D341Med (cell line): ENCODE measurements at places on chromosomes 4 and X.

DNA sequence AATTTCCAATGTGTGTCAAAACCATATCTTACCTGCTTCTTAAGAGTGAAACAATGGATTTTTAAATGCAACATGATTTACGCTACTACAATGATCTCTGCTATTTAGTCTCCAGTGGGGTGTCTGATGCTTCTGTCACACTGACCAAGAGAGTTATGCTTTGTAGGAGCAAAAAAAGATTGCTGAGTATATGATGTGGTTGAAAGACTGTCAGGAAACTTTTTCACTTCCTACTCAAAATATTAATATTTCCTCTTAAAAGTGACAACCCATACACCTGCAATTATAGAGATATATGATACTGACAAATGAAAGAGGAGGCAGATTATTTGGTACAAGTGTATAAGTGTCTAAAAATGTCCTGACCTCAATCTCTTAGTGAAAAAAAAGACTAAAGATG is 105.2 kb upstream of the BMP3 start:
- no peak for DNase-seq

- no peak for DNase-seq
Observed at GRCh38 chr4:86991994-86992393, 57.2 kb downstream of the AFF1 start.

- DNase-seq, result no peak
Observed at GRCh38 chr4:173511787-173512361, 18.2 kb downstream of the HAND2 start.

DNA sequence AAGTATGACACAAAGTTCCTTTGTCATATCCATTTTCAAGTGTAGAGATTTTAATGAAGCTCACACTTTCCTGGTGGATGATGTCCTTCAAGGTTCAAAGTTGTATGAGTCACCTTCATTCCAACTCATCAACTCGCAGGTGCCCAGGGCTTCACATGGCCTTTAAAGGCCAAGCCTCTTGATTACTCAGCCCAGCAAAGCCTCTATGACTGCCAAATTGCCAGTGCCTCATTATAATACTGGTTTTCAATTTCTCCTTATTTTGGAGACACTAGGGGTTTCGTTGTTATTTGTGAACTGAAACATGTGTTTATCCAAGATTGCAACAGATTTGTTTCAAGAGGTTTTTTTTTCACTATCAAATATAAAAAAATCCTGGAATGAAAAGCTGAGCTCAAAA is 45.9 kb upstream of the PPP3CA start:
- DNase-seq, result no peak

GRCh38 chr4:72366601-72367000 is 202.4 kb downstream of the ADAMTS3 start:
- DNase-seq, result no peak

- no peak for DNase-seq
Observed at GRCh38 chr4:149884046-149884445, 68.4 kb upstream of the IQCM start.

- no peak for DNase-seq
Observed at GRCh38 chr4:106451091-106451490, 82.5 kb upstream of the GIMD1 start.
